ENCODE measurements at places on chromosomes 12 and 14. TPM values are rescaled to one million over a fixed set of nuclear protein-coding genes. Genes with fewer than 3 reads are reported as not detected.

ERH gene
- total RNA-seq, result 301 TPM

FOXG1 gene
- total RNA-seq, result not detected

TMEM132C gene
- total RNA-seq, result not detected

PTGDR gene
- 0.43 TPM for total RNA-seq

ACOT6 gene
- total RNA-seq, result not detected

IQSEC3 gene
- 2.7 TPM for total RNA-seq

TMEM119 gene
- not detected for total RNA-seq

CNTN1 gene
- not detected for total RNA-seq

KLHDC1 gene
- 0.98 TPM for total RNA-seq

PIANP gene
- not detected for total RNA-seq

BDKRB2 gene
- not detected for total RNA-seq

ASPG gene
- not detected for total RNA-seq

SOCS4 gene
- 19.8 TPM for total RNA-seq

GYS2 gene
- total RNA-seq, result not detected

CLEC1B gene
- not detected for total RNA-seq

RTN1 gene
- not detected for total RNA-seq

SYNE2 gene
- total RNA-seq, result 29.0 TPM

TAS2R13 gene
- total RNA-seq, result 0.36 TPM

KLRG1 gene
- total RNA-seq, result 6.6 TPM

MTHFD1 gene
- 237 TPM for total RNA-seq

OTX2 gene
- not detected for total RNA-seq

CEBPE gene
- total RNA-seq, result 0.27 TPM

DLGAP5 gene
- total RNA-seq, result 75.4 TPM

RHOJ gene
- total RNA-seq, result not detected

OR4E2 gene
- not detected for total RNA-seq

RABGGTA gene
- total RNA-seq, result 42.7 TPM

KNTC1 gene
- total RNA-seq, result 129 TPM

IPO4 gene
- 98.4 TPM for total RNA-seq

RERGL gene
- total RNA-seq, result not detected

LRP6 gene
- 2.0 TPM for total RNA-seq

SAMD15 gene
- total RNA-seq, result 0.11 TPM

GDF3 gene
- not detected for total RNA-seq

CACNB3 gene
- total RNA-seq, result 8.2 TPM

RAD9B gene
- total RNA-seq, result 1.7 TPM

ATP2B1 gene
- 26.2 TPM for total RNA-seq

MDGA2 gene
- total RNA-seq, result not detected

AICDA gene
- total RNA-seq, result not detected

DHRS2 gene
- total RNA-seq, result 3.3 TPM

PAN2 gene
- total RNA-seq, result 69.0 TPM

RIPK3 gene
- total RNA-seq, result 5.9 TPM

All from activated CD8-positive, alpha-beta T cell treated with anti-CD3 and anti-CD28 coated beads for 36 hours (primary cell).